ELF-1 (cell line): ENCODE measurements at places on chromosomes 4 and X.

DNA sequence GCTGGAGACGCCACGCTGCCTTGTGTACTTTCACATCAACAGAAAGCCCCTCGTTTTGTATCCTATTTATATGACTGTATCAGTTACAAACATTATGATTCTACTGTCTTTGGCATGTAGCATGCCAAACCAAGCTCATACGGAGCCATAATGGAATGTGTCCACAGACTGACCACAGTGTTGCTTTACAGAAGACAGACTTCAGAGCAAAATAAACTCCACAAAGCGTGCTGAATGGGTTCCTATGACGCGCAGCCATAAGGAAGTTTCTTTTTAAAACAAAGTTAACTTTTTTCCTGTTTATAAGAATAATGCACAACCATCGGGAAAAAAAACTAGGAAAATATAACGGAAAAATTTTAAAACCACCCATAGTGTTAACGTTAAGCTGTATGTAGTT is 136.0 kb downstream of the STOX2 start:
- no peak for DNase-seq

DNA sequence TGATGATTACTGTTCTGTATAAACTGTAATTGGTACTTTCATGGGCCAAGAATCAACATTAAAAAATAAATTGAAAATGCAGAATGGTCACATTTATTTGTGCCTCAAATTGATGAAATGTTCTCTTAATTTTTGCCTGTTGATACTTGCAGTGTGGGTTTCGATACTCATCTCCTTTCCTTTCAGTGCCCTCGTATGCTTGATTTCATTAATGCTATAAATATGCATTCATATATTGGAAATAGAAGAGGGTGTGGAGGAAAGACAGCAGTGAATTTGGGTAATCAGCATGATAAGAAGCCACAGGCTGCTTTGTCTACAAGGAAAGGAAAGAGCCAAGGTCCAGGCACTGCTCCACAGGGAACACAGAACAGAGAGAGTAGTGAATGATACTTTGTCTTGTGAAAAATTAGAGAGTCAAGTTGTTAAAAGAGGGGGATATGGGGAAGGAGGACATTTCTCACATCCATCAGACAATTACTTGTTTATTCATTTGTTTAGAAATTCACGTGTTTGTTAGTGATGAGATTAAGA is 1.0 kb upstream of the DDX60 start:
- DNase-seq: no peak

DNA sequence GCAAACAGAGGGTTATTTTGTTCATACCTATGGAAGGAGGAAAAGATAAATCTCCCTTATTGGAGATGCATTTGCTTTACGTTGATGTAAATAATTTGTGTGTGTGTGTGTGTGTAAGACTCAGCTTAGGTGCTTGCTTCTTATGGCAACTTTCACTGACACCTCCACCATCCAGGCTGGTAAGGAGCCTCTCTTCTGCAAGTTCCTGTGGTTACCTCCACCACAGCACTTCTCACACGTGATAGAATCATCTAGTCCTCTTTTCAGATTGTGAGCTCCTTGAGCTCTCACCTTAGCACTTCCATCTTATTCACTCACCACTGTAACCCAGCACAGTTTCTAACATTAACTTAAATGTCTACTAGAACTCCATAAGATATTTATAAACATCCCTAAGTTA is 553.7 kb downstream of the FGF13 start:
- DNase-seq: no peak

GRCh38 chrX:143837010-143837843 is 46.6 kb upstream of the UBE2NL start:
- DNase-seq: no peak

- no peak for DNase-seq
These were observed 35.4 kb upstream of the CDKL5 start for GRCh38 chrX:18389966-18390365.

DNA sequence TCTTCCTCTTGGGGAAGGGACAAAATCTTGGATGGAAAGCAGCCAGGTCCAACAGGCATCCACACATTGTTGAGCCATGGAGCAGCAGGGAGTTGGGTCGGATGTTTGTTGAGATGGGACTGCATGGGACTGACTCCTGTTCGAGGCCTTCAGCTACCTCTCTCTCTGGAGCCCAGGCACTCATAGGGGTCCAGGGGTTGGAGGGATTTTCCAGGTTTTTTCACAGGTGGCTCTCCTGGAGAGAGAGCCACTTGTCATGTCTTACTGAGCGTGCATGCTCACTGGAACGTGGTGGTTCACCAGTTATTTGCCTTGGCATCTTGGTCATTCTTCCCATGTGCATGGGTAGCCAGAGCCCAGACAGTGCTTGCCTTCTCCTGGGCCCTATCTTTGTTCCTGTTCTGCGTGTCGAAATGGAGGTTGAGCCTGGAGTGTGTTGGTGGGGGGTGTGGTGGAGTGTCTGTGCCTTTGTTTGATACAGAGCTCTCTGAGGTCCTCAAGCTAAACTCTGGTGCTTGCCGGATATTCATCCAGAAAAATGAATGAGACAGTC is 60.6 kb downstream of the NBDY start:
- DNase-seq: no peak

- no peak for DNase-seq
These were observed 304.0 kb upstream of the BMP3 start for GRCh38 chr4:80726471-80726870.

DNA sequence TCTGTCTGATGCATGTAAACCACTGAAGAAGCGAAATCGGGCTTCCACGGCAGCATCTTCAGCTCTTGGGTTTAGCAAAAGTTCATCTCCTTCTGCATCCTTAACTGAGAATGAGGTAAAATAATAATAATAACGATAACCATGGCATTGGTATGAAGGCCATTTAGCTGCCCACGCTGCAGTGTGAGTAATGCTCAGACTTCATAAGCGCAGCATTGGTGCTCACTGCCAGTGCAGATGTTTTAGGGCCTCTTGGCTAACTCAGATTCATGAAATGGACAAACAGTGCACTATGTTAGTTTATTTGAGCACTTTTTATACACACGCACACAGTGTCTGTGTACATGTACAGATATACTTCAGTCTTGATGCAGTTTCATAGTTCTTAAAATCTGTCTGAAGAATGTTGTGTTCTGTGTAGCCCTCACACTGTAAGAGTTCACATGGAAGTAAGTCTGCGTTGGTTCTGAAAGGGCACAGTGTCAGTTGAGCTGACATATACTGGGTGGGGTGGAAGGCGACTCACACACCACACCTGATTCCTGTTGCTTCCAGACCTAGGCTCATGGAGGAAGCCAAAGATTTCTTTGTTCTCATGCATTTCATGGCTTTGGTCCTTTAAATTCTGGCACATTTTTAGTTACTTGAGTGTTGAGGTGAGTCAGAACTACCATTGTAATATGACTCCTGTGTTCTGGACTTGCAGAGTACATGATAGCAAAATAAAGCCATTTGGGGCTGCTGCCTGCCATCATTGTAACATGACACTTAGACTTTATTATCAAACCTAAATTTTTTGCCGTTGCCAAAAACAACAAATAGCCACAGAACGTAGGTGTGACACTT is 68.7 kb downstream of the NSD2 start:
- no peak for DNase-seq

DNA sequence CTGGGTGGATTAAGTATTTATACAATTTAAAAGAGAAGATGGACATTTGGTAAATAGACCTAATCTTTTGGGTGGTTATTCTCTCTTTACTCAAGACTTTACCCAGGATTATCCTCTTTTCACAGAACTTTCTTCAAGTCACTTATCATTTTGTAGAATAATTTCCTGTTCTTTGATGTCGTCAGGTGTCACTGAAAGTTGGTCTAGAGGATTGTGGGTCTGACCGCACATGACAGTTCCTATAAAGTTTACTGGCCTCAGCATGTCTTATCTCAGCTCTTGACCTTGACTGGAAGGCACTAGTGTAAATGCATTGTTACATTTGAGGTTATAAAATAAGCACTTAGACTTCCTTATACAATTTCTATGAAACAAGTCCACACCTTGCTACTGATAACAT is 139.9 kb upstream of the SLC4A4 start:
- no peak for DNase-seq

GRCh38 chrX:24301060-24301459 is 12.8 kb downstream of the SUPT20HL2 start:
- no peak for DNase-seq

- DNase-seq: no peak
These were observed 100.5 kb downstream of the MFAP3L start for GRCh38 chr4:169925678-169926077.

- DNase-seq: no peak
These were observed 1163.5 kb downstream of the ARAP2 start for GRCh38 chr4:35080799-35081198.

GRCh38 chr4:101037249-101037648 is 310.1 kb downstream of the PPP3CA start:
- DNase-seq: no peak

- DNase-seq: no peak
These were observed 140.3 kb upstream of the CXCL13 start for GRCh38 chr4:77465271-77465670.

GRCh38 chr4:64248186-64248585 is 161.1 kb downstream of the TECRL start:
- no peak for DNase-seq

GRCh38 chr4:113893546-113893945 is 85.9 kb downstream of the ARSJ start:
- no peak for DNase-seq

GRCh38 chrX:129697204-129697829 is 41.5 kb upstream of the XPNPEP2 start:
- DNase-seq: no peak

- no peak for DNase-seq
These were observed 97.6 kb upstream of the ARSJ start for GRCh38 chr4:114076899-114077570.

- no peak for DNase-seq
These were observed 145.1 kb downstream of the CBR4 start for GRCh38 chr4:168864821-168865541.

GRCh38 chr4:121428721-121429120 is 47.9 kb upstream of the QRFPR start:
- no peak for DNase-seq

DNA sequence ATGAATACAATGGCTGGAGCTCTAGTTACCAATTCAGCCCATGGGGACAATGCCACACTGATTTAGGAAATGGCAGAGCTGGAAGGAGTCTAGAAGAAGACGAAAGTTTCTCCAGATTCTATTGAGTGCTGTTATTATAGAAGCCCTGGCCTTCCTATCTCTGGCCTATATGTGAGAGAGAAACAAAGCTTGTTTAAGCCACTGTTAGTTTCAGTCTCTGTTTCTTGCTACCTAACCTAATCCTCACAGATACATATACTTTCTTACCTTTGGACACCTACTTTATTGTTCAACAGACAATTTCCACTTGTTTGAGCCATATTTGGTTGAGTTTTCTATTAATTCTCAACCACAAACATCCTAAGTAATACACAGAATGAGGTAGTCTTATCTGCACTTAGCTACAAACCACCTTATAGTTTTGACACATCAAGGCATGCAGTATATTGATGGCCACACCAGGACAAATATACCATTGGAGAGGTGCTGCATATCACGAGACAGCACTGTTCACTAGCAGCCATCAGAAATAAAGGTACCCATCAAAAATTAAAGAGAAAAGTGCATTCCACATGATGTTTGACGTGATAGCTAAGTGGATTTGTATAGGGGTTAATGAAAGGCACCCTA is 190.2 kb downstream of the SMIM20 start:
- DNase-seq: no peak

DNA sequence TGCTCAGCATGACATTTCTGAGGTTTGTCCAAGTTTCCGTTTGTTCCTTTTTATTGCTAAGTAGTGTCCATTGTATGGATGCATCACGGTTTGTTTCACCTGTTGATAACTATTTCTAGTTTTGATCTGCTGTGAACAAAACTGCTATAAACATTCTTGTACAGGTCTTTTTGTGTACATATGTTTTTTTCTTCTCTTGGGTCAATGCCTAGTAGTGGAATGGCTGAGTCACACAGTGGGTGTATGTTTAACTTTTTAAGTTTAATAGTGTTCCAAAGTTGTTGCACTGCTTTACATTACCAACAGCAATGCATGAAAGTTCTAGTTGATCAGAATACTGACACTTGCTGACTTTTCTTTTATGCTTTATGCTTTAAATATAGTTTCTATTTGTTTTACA is 76.7 kb downstream of the MAOB start:
- DNase-seq: no peak

GRCh38 chrX:50469206-50469605 is 1.4 kb downstream of the DGKK start:
- peak; percentile 37 for DNase-seq

DNA sequence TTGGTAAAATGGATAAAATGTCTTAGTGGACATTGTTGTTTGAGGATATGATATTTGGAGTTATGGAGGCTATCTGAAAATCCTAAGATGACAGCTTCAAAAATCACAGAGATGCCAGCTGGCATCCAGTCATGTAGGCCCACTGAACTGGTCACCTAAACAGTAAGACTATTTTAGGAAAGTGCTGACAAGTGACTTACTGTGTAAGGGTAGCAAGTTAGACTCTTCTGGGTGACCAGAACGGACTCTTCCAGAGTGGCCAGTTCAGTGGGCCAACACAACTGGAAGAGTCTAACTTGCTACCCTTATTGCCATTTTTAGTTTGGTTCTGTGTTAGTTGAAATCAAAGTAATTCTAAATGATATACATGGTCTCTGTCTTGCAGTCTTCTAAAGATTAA is 61.4 kb upstream of the ATP8A1 start:
- no peak for DNase-seq

DNA sequence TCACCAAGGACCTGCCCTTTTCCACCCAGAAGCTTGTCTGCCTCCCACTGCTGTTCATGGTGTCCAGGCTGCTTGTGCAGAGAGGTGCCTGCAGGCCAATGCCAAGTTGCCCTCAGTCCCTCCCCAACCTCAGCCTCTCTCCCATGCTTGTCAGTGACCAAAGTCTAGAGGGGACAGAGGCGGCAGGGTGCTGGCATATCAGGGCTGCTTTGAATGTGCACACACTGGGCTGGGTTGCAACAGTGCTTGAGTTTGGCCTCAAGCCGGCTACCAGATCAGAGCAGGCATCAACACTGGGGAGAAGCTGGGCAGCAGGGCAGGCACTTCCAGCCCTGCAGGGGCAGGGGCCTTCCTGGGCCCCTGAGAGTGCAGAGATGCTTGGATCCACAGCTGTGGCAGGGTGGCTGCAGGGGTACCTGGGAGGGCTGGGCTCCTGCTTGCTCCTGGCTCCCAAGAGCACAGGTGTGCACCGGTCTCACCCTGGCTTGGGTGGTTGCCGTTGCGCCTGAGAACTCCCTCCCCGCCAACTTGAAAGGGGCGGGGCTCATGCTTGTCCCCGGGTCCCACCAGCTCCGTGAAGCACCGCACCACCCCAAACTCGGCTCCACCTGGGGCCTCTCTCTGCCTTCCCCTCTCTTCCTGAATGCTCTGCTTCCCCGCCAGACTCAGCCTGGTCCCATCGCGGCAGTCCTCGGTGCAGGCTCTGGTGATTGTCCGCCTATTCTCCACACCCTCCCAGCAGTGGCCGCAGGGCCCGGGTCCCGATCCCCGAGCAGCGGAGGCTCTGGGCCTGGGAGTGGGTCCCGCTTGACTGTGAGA is 1681.9 kb upstream of the ADGRL3 start:
- DNase-seq: no peak

DNA sequence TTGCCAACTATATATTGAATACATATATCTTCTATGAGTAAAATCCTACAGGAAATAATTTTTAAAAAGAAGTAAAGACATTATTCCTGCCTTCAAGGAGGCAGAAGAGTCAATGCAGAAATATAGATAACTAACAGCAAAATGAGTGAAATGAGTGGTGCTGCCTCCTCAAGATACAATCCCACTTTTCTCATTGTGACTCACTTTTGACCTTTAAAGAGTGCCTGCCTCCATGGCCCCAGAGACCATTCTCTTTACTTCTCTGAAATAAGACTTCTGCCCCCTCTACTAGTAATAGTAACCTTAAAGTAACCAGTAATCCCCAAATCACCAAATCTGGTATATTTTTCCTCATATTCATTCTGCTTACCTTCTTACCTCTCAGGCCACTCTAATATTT is 15.5 kb downstream of the SLC10A7 start:
- DNase-seq: no peak
